ENCODE measurements at places on chromosomes 1 and 21. TPM values are rescaled to one million over a fixed set of nuclear protein-coding genes. Genes with fewer than 3 reads are reported as not detected.

DNA sequence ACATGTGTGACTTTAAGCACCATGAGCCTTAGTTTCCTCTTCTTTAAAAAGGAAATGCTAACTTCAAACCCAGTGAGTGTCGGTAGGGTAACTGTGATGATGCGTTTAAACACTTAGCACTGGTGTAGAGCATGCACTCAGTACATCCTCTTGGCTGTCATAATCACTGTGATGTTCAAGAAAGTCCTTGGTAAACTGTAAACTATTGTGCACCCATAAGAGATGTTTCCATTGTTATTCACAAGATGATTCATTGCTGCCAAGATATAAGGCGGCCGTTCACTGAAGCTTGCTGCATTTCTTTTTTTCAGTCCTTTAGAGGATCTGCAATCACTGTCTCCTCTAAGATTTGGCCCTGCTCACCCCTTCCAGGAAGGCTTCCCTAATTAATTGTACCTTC, 61.8 kb upstream of the DAB1 start:
- no peaks in the 10 kb centered on the region for H3K36me3 ChIP-seq
- no peaks in the 10 kb centered on the region for H3K27me3 ChIP-seq
- peaks cover 13% of the 10 kb centered on the region for H3K4me1 ChIP-seq
- H3K4me3 ChIP-seq, result no peak overlapping the region
- no peak for DNase-seq
- no peak overlapping the region for H3K27ac ChIP-seq

- H3K27me3 ChIP-seq, result no peaks in the 10 kb centered on the region
Observed at GRCh38 chr21:14308234-14308633, 74.7 kb downstream of the HSPA13 start.

DNA sequence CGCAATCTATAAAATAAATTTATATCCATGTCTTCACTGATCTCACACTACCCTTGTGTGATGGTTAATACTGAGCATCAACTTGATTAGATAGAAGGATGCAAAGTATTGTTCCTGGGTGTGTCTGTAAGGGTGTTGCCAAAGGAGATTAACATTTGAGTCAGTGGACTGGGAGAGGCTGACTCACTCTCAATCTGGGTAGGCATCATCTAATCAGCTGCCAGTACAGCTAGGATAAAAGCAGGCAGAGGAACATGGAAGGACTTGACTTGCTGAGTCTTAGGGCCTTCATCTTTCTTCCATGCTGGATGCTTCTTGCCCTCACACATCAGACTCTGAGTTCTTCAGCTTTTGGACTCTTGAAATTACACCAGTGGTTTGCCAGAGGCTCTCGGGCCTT, 615.4 kb downstream of the AGBL4 start:
- H3K27me3 ChIP-seq, result no peaks in the 10 kb centered on the region
- DNase-seq, result no peak
- peaks cover 5% of the 10 kb centered on the region for H3K4me1 ChIP-seq
- no peak overlapping the region for H3K4me3 ChIP-seq

- no peaks in the 10 kb centered on the region for H3K4me1 ChIP-seq
- no peak overlapping the region for H3K27ac ChIP-seq
- no peak overlapping the region for H3K4me3 ChIP-seq
- no peaks in the 10 kb centered on the region for H3K27me3 ChIP-seq
- no peak for DNase-seq
Observed at GRCh38 chr1:115706587-115707425, 61.7 kb downstream of the CASQ2 start.

TOR1AIP2 gene
- total RNA-seq, result 57.2 TPM

Measured in WTC11 (cell line).